ENCODE measurements at places on chromosomes 3 and 15. TPM values are rescaled to one million over a fixed set of nuclear protein-coding genes. Genes with fewer than 3 reads are reported as not detected.

- no peak for DNase-seq
- no peaks in the 10 kb centered on the region for H3K36me3 ChIP-seq
- H3K27ac ChIP-seq: no peak overlapping the region
- H3K4me3 ChIP-seq: no peak overlapping the region
- no peaks in the 10 kb centered on the region for H3K4me1 ChIP-seq
Measured at GRCh38 chr3:48130321-48130904, 57.8 kb downstream of the CDC25A start.

GRCh38 chr3:7574435-7574834 is 713.5 kb downstream of the GRM7 start:
- H3K4me1 ChIP-seq: no peaks in the 10 kb centered on the region
- no peak overlapping the region for H3K4me3 ChIP-seq
- H3K27ac ChIP-seq: no peak overlapping the region
- DNase-seq: no peak
- no peaks in the 10 kb centered on the region for H3K27me3 ChIP-seq
- H3K36me3 ChIP-seq: no peaks in the 10 kb centered on the region

SMCO1 gene
- total RNA-seq: not detected

AGTR1 gene
- not detected for total RNA-seq

DNA sequence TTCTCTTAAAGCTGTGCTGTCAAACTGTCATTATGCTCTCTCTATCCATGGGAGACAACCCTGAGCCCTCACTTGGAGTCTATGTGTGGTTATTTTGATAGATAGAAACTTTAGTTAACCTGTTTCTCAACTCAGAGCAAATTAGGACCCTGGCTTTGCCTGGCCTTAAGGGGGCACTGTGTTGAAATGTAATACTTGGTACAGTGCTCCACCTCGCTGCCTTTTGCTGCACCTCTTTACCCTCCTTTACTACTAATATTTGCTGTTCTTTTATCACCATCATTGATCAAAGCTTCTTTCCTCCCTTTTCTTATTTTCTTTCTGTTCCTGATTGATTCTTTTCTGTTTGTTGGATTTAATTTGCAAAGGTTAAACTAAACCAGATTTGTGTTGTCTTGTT is 34.3 kb downstream of the STT3B start:
- H3K27me3 ChIP-seq: no peaks in the 10 kb centered on the region
- H3K4me1 ChIP-seq: peaks cover 63% of the 10 kb centered on the region
- DNase-seq: peak; percentile 74
- no peak overlapping the region for H3K27ac ChIP-seq
- H3K4me3 ChIP-seq: no peak overlapping the region

DNA sequence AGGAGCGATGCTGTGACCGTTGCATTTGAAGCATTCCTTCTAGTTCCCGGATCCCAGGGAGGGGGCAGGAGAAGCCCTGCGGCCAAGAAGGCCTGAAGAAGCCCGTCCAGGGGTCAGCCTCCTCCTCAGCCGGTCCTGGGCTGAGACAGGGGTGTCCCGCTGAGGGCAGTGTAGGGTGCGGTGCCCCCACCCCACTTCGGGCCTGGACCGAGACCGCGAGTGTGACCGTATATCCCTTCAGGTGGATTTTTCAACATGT is 2.8 kb downstream of the OCA2 start:
- no peak overlapping the region for H3K27ac ChIP-seq
- peaks cover 97% of the 10 kb centered on the region for H3K27me3 ChIP-seq
- H3K4me3 ChIP-seq: peak overlapping the region; percentile 74
- H3K36me3 ChIP-seq: no peaks in the 10 kb centered on the region
- H3K4me1 ChIP-seq: peaks cover 10% of the 10 kb centered on the region

CYP1A1 gene
- total RNA-seq: 1.4 TPM

GRCh38 chr3:160885791-160886286 is 129.8 kb downstream of the PPM1L start:
- no peak overlapping the region for H3K27ac ChIP-seq
- no peaks in the 10 kb centered on the region for H3K4me1 ChIP-seq
- DNase-seq: peak; percentile 61
- no peak overlapping the region for H3K4me3 ChIP-seq

- H3K27ac ChIP-seq: no peak overlapping the region
- H3K4me3 ChIP-seq: no peak overlapping the region
- H3K36me3 ChIP-seq: no peaks in the 10 kb centered on the region
- H3K4me1 ChIP-seq: peaks cover 3% of the 10 kb centered on the region
Measured at GRCh38 chr3:188404701-188405100, 250.7 kb downstream of the LPP start.

DNA sequence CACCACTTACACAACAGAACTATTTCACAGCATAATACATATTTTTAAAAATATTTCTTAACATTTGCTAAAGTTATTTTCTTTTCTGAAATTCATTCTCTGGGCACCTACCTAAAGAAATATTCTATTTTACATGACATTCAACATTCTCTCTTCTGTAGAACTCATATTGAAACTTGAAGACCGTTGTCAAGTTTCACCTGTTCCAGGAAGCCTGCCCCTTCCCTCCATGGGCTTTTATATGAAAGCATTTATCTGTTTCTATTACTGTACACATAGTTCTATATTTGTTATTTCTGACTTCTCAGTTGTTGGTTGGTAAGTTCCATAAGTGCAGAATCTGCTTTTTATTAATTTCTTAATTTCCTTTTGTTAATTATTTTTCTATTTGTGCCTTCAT is 204.3 kb upstream of the ALCAM start:
- DNase-seq: no peak
- no peak overlapping the region for H3K4me3 ChIP-seq
- no peaks in the 10 kb centered on the region for H3K27me3 ChIP-seq
- H3K4me1 ChIP-seq: peaks cover 15% of the 10 kb centered on the region

ZNF502 gene
- total RNA-seq: 4.7 TPM

DNA sequence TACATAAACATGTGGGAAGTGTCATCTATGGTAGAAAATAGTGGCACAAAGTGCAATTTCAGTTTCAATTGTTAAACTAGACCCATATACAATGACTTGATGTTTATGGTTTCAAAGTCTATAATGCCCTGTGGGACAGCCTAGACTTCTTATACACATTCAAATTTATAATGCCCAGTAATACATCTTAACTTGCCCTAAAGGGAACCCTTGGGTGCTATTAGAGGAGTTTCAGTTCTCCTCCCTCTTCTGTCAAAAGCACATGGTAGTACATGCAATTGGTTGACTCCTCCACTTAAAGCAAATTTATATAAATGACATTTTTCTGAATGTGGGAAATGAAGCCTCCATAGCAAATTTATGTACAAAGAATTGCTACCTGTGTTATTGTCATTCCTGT is 30.2 kb upstream of the OR5K4 start:
- H3K27ac ChIP-seq: no peak overlapping the region
- peak overlapping the region; percentile 59 for H3K4me3 ChIP-seq
- H3K27me3 ChIP-seq: no peaks in the 10 kb centered on the region
- peaks cover 46% of the 10 kb centered on the region for H3K4me1 ChIP-seq
- H3K36me3 ChIP-seq: peaks cover 3% of the 10 kb centered on the region
- DNase-seq: no peak

- H3K4me1 ChIP-seq: no peaks in the 10 kb centered on the region
- no peak overlapping the region for H3K27ac ChIP-seq
- DNase-seq: no peak
- peaks cover 6% of the 10 kb centered on the region for H3K27me3 ChIP-seq
- H3K36me3 ChIP-seq: peaks cover 21% of the 10 kb centered on the region
Measured at GRCh38 chr15:101648356-101648755, 3.8 kb downstream of the TM2D3 start.

DNA sequence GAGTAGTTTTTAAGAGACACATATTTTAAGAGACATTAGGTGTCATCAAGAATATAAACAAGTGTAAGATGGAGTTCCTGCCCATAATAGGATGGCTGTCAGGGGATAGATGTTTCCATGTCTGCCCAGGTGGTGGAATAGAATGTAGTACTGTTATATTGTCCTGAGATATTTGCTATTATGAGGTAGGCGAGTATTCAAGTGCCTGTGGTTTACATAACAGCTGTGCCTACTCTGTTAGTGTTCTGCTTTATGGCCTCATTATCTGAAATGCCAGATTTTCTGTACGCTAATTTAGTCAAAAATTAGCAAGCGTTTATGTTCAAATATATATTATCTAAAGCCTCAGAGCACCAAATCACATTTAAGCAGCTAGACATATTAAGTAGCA is 360.2 kb upstream of the ROPN1 start:
- H3K36me3 ChIP-seq: no peaks in the 10 kb centered on the region
- H3K4me3 ChIP-seq: no peak overlapping the region
- no peak for DNase-seq
- H3K4me1 ChIP-seq: no peaks in the 10 kb centered on the region
- H3K27ac ChIP-seq: no peak overlapping the region

Measured in GM23338 (cell line).